ENCODE measurements at places on chromosomes 1 and 21. TPM values are rescaled to one million over a fixed set of nuclear protein-coding genes. Genes with fewer than 3 reads are reported as not detected.

Gene MCM3AP
- total RNA-seq, result 26.6 TPM

Gene IVL
- 0.09 TPM for total RNA-seq

Gene CASQ1
- not detected for total RNA-seq

Gene RBP7
- total RNA-seq, result 5.8 TPM

Gene S100A6
- total RNA-seq, result 2,971 TPM
